Hepatic stellate cell (primary cell): ENCODE measurements at places on chromosomes 7 and 10.

DNA sequence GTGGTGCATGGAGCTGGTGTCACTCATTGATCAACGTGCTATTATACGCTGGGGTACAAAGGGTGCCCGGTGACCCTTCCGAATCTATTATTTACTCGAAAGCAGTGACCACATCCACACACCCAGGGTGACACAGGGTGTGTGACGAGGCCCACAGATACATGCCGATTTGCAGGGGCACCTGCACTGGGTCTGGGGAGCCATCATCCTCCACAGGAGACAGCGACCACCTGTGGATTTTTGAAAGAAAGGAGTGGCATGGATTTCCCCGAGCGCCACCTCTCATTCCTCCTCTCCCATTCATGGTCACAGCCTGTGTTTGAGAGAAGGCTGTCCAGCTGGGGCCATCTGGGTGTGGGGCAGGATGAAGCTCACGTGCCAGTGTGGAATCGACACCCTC is 249.7 kb downstream of the PAXIP1 start:
- no peak for DNase-seq

DNA sequence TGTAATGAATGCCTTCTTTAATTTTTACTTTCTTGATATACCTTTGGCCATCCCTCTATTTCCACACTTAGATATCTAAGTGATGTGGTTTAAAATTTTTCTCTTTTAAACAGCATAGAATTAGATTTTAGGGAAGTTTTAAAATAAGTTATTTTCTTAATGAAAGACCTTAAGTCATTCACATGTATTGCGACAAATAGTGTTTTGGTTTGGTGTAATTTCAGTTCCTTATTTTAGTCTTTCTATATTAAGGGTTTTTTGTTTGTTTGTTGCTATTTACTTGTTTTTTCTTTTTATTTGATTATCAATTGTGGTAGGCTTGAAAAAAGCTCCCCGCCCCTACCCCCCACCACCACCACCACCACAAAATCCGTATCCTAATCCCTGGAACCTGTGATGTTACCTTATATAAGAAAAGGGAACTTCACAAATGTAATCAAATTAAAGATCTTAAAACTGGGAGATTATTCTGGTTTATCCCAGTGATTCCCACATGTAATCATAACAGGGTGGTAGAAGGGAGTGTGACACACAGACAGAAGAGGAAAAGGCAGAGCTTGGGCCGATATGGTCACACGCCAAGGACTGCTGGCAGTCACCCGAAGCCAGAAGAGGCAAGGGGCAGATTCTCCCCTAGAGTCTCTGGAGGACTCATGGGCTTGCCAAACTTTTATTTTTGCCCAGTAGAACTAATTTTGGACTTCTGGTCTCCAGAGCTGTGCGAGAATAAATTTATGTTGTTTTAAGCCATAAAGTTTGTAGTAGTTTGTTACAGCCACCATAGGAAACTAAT is 149.7 kb downstream of the NPSR1 start:
- no peak for DNase-seq

DNA sequence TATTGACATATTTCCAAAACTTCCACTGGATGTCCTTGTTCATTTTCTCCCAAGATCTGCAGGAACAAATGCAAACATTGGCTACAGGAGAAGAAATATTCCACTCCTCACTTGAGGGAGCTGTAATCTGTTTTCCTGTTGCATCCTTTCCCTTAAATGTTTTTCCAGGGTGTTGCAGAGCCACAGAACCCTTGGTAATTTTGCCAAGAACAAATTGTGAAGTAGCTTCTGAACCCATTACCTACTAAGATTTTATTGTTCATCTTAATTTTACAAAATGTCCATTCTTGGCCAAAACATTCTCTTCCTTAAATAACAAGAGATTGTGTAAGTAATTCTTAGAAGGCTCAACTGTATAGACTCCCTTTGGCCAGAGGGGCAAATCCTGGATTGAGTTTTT is 177.0 kb downstream of the GNAT3 start:
- DNase-seq, result no peak

GRCh38 chr7:47479821-47480575 is 101.9 kb downstream of the TNS3 start:
- no peak for DNase-seq

DNA sequence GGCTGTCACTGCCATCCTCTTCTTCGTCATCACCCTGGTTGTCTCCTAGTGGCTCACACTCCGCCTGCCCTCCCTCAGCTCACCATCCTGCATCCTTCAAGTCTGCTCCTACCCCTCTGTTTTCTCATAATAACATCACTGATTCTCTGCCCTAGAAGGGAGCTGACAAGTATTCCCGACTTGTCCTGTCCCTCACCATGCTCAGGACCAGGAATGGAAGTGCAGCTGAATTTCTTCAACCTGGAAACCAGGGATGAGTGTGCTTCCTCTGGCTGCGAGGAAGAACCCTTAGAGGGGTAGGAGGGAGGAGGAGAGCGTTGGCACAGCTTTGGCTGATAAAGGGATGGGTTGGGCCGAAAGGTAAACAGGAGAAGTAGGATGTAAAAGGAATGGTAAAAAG is 174.8 kb upstream of the GPR26 start:
- no peak for DNase-seq

DNA sequence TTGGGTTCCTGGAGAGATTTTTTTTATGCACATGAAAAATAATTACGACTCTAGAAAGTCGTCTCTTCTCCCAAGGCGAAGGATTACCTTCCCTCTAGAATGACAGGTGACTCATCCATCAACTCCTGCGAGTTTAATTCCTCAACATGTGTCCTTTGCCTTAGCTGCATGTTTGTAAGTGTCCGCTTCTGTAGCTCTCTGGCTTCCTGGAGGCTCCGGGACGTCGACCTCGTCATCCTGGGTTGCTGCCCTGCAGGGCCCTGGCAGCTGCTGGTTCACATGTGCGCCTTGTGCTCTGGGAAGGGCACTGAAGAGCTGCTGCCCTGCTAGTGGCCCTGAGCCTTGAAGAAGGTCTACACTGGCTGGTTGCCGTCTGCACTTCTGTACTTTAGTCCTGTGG is 210.2 kb downstream of the MLLT10 start:
- DNase-seq, result no peak

- no peak for DNase-seq
Observed at GRCh38 chr10:74821501-74821900, 4.9 kb upstream of the KAT6B start.

DNA sequence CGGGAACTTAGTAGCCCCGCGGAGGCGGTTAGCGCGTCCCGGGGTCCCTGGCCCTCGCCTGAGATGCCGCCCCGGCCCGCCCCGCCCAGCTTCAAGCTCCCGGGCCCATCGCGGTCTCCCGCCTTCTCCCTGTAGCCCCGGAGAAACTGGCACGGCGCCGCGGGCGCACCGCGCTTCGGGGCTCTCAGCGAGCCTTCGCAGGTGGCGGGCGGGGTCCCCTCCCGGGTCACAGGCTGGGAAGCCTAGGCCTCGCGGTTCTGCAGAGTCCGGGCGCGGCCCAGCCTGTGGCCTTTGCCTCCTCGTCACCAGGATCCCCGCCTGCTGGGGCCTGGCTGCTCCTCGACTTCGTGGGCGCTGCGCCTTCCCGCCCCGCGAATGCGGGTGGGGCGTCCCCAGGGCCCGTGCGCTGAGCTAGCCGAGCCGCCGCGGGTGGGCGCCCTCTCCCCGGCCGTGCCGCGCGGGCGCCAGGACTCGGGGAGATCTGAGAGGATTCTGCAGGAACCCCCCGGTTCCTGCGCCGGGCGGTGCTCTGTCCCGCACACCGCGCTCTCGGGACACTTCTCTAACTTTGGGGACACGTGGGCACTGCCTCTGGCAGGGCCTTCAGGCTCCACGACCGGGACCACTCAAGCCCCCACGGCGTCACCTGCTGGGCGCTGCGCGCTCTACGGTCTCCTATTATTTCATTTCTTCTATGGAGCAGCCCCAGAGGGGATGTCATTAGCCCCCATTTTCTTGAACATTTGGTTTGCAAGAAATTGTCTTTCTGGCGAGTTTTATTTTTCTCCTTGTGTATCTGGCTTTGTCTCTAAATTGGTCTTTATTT is 682 bp upstream of the RGS10 start:
- DNase-seq, result peak; percentile 59

- DNase-seq, result no peak
Observed at GRCh38 chr7:113819474-113819873, 99.3 kb downstream of the PPP1R3A start.

- peak; percentile 44 for DNase-seq
Observed at GRCh38 chr7:99380823-99381663, 6.5 kb downstream of the ARPC1B start.

- no peak for DNase-seq
Observed at GRCh38 chr10:61136139-61136538, 192.2 kb upstream of the RHOBTB1 start.

DNA sequence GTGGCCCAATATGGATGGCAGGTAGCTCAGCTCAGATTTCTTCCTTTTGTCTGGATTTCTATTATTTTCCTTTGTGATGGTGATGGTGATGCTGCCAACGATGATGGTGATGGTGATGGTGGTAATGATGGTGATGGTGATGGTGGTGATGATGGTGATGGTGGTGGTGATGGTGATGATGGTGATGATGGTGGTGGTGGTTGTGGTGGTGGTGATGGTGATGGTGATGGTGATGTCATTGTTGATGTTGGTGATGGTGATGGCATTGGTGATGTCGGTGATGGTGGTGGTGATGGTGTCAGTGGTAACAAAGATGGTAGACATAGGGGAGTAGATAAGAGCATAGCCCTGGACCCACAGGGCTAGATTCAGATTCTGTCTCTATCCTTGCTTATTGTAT is 25.4 kb downstream of the TTYH3 start:
- no peak for DNase-seq

DNA sequence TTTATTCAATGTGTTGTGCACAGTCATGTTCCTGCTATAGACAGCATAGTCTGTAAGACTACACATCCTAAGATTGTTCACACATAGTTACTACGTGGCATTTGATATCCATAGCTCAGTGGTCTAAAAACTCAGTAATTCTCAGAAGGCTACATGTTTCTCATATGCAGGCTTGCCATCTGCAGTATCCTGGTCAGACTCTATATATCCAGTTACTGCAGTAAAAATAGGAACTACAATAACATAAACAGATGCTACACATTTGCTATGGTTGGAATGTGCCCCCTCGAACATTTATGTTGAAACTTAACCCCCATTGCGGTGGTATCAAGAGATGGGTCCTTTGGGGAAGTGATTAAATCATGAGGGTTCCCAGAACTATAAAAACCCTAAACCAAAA is 1377.8 kb upstream of the LRRTM3 start:
- DNase-seq, result no peak

DNA sequence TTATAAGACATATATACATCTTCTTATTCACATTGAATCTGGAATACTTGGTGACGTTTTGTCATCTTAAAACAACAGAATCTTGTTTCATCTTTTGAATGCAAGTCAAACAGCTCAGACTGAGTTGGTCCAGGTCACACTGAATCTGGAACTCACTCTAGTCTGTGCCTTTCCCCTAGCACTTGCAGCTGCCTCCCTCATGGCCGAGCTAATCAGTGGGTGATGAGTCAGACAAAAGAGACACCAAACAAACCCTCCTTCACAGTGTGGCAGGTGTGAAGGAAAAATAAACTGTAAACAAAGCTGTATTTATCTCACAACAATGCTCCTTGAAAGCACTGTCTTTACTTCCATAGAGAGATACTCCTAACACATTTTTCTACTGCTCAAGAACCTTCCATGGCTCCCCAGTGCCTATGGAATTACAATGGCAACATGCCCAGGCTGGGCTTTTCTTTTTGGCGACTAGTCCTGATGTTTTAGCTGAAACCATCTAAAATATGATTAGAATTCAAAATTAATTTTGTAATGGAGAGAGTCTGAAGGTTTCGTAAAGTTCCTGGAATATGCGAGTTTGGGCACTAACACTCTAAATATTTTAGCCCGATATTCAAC is 140.0 kb downstream of the ZNF365 start:
- DNase-seq, result no peak
